ENCODE measurements at places on chromosomes 7 and 10.

GRCh38 chr7:11175371-11175770 is 201.7 kb downstream of the PHF14 start:
- no peak for DNase-seq

GRCh38 chr10:107542016-107542415 is 377.5 kb upstream of the SORCS1 start:
- DNase-seq: no peak

DNA sequence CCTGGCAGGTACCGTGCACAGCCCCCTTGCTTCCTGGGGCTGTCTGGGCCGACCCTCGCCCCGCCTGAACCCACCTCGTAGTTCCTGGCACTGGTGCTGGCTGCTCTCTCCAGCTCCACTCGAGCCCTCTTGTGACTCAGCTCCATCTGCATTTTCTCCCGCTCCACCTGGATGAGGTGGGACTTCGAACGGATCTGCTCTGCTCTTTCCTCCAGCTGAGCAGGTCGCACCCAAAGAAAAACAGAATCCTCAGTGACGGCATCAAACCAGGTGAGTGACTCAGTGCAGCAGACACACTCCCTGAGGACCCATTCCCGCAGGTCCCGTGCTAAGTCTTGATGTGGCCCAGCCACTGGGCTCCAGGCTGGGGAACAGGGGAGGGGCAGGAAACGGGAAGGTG is 7.4 kb downstream of the MAD1L1 start:
- DNase-seq: no peak

DNA sequence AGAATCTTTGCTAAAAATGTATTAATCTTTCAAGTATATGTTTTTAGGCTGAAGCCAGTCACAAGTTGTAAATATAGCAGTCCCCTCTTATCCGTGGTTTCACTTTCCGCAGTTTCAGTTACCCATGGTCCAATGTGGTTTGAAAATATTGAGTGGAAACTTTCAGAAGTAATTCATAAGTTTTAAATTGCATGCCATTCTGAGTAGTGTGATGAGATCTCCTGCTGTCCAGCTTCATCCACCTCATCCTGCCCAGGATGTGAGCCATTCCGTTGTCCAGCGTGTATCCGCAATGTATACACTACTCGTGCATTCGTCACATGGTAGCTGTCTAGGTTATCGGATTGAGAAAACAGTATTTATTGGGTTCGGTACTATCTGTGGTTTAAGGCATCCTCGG is 12.2 kb downstream of the PDCD4 start:
- DNase-seq: no peak

GRCh38 chr10:97736403-97736901 is 476 bp upstream of the ZFYVE27 start:
- no peak for DNase-seq

DNA sequence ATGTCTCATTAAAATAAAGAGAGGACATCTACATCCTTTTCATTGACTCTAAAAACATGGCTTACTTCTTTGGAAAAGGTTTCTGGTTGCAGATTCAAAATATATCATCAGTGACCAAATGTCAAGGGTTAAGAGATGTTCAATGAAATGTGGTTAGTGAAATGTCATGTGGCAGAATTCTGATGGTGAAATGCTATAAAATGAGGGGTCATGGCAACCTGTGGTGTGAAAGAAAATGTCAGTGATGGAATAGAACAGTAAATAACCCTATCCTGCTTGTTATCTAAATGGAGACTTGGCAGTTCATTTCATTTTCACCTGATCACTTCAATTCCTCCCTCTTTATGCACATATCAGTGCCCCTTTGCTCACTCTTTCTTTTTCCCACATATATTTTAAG is 79.4 kb downstream of the TFPI2 start:
- no peak for DNase-seq

DNA sequence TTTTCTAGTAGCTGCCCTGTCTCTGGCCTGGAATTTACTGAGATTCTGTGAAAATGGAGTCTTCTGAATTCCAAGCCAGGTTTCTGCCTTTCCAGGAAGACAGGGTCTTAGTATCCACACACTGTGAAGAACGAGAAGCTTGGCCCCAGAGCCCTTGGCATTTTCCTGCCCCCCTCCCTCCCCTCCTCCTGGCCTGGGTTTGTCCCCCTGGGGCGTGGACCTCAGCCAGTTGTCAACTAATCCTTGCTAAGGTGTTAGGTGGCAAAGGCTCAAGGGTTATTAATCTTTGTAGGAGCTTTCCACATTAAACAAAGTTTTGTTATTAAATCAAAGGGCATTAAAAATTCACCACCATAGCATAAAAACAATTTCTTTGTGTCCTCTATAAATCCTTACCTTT is 329.5 kb downstream of the RNLS start:
- DNase-seq: no peak

DNA sequence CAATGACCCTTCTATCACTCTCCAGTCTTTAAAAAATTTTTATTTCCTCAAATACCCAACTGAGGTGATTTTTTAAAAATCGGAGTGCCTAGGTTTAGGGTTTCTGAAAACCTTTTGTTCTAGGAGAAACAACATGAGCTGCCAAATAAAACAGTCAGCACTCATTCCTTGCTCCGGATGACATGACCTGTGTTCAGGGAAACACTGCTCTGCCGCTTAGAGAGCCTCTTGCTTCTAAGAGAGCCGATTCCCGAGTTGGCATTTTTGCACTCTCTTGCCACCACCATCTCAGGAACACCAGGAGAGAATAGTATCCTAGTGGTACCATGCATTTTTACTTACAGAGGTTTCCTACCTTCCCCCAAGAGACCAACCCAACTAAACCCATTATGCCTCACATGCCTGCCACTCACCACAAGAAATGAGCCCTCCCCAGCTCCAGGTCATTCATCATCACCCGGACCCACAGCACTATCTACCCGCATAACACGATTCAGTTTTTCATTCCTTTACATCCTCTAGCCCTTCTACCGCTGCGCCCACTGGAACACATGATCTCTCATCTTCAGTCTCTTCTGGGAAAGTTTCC is 365.4 kb downstream of the THSD7A start:
- DNase-seq: no peak

GRCh38 chr7:4066626-4067475 is 615.2 kb upstream of the FOXK1 start:
- no peak for DNase-seq

DNA sequence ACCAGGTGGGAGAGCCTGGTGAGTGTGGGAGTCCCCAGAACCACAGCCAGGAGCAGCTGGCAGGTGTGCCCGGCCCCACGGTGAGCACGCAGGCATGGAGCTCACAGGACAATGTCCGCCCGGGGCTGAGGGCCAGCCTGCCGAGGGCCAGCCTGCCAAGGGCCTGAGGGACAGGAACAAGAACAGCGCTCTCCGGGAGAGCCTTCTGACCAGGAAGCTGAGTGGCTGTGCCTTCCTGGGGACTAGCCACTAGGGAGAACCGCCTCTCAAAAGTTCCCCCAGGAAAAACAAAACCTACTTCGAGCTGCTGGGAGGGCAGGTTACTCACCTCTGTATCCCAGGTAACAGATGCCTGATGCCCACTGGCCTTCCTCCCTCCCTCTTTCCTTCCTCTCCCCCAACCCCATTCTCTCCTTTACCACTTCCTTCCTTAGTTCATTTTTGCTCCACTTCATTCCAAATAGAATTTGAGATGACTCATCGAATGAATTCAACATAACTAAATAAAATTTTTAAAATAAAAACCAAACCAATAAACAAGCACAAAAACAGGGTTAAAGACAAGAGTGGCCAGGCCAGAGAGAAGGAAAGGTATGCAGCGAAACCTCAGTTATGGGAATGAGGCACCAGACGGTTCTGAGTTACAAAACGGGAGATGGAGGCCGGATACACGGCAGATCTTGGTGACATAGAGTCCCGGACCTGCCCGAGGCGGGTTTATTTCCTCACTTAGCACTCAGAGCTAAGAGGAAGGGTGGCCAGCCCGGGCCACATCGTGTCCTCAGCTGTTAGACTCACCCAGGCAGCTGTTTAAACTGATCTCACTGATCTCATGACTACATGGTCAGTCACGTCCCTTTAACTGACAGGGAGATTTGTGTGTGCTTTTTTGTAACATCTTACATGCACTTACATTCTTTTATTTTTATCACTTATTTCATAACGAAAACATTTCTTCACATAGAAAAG is 128.5 kb downstream of the TNS3 start:
- no peak for DNase-seq

- DNase-seq: peak; percentile 34
These were observed 178.6 kb upstream of the INHBA start for GRCh38 chr7:41881331-41882130.

GRCh38 chr10:78602201-78602932 is 466.4 kb upstream of the ZMIZ1 start:
- no peak for DNase-seq

GRCh38 chr7:43648473-43649406 is 65.8 kb downstream of the STK17A start:
- DNase-seq: peak; percentile 40

DNA sequence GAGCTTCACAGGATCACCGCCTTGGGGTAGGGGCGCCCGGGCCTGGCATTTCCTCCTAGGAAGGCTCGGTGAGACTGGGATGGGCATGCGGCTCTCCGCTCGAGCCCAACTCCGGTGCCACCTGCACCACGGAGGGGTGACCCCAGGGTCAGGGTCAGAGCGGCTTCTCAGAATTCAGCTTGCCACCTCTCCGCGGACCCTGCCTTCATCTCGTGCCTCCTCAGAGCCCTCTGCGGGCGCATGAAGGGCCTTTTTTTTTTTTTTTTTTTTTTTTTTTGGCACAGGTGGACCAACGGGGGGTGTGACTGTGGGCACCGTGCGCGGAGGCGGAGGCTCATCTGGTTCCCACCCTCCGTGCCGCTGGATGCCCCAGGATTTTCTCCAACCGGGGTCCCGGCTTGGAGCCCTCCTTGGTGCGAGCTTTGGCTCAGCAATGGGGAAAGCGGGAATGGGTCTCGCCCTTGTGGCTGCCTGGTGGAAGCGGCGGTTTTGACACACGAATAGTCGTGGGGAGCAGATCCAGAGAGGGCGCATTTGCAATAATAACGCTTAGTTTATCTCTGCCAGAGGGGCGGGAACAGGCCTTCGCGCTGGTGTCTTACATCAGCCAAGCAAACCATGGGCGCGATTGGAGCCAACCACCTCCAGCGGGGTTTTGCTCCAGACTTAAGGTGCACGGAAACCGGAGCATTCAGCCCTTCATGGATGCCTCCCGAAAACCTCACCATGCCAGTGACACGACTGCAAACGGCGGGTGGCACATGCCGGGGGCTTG is 5.0 kb upstream of the TNRC18 start:
- no peak for DNase-seq

DNA sequence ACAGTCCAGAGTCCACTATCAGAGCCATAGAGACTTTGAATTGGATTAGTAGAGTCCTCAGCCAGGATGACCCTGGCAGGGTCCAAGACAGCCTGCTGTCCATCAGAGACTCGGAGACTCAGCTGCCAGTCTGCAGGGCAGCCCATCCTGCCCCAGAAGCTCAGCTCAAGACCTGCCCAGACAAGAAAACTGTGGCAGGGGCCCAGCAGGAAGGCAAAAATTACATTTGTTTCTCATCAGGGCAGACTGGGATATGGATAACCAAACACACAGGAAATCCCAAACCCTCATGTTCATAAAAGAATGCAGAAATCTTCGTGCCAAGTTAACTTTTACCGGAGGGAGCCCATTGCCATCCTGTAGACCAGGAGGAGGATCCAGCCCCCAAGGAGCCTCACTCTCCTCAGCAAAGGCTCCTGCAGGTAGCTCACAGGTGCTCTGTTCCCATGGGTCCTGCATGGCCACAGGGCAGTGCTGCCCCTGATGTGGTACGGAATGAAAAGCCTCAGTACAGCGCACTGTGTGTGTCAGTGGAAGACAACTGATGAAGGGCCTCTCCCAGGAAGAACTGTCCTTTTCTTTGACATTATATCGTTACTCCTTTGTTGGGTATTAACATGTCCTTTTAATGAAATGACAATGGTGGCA is 222.2 kb downstream of the KCNMA1 start:
- no peak for DNase-seq

DNA sequence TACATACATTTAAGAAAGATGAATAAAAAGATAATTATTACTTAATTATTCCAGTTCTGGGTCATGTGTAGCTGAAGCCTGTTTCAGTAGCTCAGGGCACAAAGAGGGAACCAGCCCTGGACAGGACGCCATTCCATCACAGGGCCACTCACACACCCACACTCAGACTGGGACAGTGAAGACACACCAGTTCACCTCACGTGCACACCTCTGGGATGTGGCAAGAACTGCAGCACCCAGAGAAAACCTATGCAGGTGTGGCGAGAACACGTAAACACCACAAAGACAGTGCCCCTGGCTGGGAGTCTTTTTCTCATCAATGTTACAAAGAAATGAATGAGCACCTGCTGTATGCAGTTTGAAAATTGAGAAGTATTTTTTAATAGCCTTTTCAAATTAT is 1.6 kb upstream of the IDI1 start:
- DNase-seq: no peak

DNA sequence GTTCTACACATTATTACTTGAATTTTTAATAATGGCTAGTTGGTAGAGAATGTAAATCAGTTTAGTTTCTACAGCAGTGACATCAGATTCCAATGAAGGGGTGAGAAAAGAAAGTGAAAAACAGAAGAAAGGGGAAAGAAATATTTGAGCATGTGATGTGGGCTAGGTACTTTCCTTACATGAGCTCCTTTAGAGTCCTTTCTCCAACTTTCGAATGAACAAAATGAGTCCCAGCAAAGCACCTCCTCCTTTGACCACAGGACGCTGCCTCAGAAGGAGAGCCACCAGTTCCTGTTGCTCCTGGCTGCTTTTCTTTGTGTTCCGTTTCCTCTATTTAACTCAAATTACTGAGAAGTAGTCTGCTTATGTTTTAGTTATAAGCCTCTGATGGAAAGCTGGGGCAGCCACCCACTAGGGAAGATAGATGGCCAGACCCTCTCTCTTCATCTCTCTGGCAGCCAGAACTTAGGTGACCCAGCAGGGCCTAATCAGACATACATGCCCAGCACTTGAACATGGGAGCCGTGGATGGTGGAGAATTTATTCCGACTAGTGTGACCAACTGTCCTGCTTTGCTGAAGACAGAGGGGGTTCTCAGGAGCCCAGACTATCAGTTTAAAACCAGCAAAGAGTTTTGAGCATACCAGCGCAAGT is 82.4 kb upstream of the NME8 start:
- DNase-seq: no peak

GRCh38 chr7:5451391-5451790 is 27.8 kb upstream of the TNRC18 start:
- no peak for DNase-seq

GRCh38 chr10:89221919-89222318 is 14.8 kb upstream of the CH25H start:
- no peak for DNase-seq

- no peak for DNase-seq
These were observed 202.7 kb downstream of the DIP2C start for GRCh38 chr10:486666-487322.
